LHCN-M2 (cell line): ENCODE measurements at places on chromosomes 12 and 14. TPM values are rescaled to one million over a fixed set of nuclear protein-coding genes. Genes with fewer than 3 reads are reported as not detected.

Gene KIF5A
- 0.06 TPM in 1 of 2 replicates, not detected in the other for total RNA-seq

Gene IAPP
- total RNA-seq, result not detected in 2 replicates

Gene C12orf54
- total RNA-seq, result not detected in 2 replicates

GRCh38 chr14:34094384-34094783 lies 143.5 kb upstream of the EGLN3 start:
- DNase-seq, result no peak

DNA sequence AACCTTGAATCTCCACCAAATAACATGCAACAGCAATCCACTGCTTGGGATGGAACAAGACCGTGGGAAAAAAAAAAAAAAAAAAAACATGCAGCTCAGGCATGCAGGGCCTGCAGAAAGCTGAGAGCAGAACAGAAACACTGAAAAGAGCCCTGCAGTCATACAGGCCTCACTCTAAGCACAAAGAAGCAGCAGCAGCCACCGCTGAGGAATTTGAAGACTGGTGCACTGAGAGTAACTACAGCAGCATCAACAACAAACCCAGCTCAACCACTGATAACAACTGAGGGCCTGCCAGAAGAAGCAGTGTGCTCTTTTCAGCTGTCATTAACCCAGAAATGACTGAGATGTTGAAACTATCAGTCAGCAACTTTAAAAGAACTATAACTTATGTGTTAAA lies 354.7 kb upstream of the TMTC1 start:
- no peak for DNase-seq

DNA sequence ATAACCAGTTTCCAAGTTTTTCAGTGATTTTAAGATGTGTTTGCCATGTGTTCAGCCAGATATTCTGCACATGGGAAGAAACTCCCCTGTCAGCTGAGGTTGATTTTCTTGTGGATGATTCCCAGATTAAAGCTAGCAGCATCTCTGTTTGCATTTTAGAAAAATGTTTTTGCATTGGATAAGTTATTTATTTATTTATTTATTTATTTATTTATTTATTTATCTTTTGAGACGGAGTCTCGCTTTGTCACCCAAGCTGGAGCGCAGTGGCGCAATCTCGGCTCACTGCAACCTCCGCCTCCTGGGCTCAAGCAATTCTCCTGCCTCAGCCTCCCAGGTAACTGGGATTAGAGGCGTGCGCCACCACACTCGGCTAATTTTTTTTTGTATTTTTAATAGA lies 2.8 kb downstream of the ACOT4 start:
- DNase-seq, result no peak

- DNase-seq, result no peak
These were observed 38.2 kb upstream of the SNX6 start for GRCh38 chr14:34668111-34668510.

DNA sequence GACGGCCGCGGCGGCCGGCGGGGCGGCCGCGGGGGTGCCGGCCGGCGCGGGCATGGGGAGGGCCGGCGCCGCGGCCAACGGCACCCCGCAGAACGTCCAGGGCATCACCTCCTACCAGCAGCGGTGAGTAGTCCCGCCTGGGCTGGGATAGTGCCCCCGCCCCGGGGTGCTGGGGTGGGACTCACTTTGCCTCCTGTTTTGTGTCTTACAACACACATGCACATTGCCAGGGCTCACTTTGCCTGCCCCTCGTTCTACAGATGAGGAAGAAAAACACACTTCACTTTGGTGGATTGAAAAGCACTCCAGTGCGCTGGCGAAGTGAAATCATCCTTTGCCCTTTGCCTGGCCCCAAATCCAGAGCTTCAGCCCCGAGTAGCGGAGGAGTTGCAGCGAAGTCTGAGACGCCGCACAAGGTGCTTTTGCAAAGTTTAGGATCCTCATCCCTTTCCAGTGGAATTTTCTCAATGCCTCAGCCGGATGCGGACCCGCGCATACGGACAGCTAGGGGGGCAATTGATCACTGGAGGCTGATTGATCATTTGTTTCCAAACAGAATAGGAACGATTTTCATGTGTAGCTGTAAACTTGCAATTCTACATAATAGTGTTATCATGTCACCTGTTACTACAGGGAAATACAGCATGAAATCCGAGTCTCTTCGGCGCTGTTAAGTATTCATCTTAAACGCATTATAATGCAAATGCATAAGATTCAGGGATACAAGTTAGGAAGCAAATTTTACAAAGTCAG lies 3.6 kb upstream of the NPAS3 start:
- no peak for DNase-seq

- DNase-seq, result no peak
These were observed 16.0 kb downstream of the METTL3 start for GRCh38 chr14:21494902-21495762.

DNA sequence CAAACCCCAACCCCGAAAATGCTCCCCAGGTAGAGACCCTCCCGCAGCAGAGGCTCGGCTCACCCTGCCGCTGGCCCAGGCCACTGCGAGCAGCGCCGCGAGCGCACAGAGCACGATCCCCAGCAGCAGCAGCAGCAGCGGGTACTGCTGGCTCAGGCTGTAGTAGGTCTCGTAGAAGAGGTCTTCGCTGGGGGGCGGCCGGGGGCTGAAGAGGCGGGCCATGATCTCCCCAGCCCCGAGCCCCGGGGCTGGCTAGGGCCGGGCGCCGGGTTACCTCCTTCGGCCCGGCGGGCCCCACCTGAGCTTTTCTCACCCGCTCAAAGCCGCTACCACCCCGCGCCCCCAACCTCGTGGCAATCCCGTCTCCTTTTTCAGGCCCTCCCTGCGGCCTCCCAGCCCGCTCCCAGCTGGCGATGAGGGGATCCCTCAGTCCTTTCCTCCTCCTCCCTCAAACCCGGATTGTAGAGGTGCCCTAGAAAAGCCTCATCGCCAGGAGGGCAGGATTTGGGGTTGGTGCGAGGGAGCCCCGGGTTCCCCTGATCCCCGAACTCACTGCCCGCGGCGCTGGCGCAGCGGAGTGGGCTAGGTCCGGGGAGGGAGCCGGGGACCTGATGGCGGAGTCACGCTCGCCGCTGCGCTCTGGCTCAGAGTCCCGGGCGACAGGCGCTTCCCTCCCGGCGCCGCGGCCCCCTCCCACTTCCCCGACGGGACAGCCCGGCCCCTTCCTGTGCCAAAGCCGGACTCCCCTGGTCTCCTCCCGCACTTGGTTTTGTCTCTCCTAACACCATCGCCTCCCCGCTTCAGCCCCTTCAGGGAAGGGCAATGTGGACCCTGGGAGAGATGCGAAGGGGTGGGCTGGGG lies at the start of gene ADCY4:
Gene ADCY4 (minus strand): TSS at position 641 of the 861 bp plus-strand sequence. CDS start 419 bp downstream, at position 222.
- no peak for DNase-seq

GRCh38 chr12:32559434-32559833 lies 119.7 kb upstream of the DNM1L start:
- no peak for DNase-seq

GRCh38 chr12:106647793-106648514 lies 65.2 kb downstream of the RFX4 start:
- DNase-seq, result no peak

DNA sequence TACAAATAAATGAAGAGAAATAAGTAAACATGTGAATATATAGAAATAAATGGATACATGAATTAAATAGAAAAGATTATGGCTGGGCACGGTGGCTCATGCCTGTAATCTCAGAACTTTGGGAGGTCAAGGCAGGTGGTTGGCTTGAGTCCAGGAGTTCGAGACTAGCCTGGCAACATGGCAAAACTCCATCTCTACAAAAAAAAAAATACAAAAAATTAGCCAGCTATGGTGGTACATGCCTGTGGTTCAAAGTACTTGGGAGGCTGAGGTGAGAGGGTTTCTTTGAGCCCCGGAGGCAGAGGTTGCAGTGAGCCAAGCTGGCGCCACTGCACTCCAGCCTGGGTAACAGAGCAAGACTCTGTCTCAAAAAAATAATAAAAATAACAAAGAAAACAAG lies 5.1 kb upstream of the CLEC7A start:
- no peak for DNase-seq

Gene KLHL33
- total RNA-seq, result not detected in 2 replicates

GRCh38 chr12:67747869-67748742 lies 99.6 kb downstream of the DYRK2 start:
- DNase-seq, result peak; percentile 82

Gene TPH2
- total RNA-seq, result not detected in 2 replicates

DNA sequence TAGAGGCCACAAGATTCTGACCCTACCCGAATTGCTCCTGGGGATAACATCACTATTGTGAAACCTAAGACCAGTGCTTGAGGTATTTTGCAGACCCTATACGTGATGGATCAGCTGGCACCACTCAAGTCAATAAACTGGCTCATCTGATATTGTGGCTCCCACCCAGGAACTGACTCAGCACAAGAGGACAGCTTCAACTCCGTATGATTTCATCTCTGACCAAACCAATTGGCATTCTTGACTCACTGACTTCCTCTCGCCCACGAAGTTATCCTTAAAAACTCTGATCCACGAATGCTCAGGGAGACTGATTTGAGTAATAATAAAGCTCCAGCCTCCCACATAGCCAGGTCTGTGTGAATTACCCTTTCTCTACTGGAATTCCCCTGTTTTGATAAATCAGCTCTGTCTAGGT lies 1036.1 kb upstream of the TMEM132C start:
- DNase-seq, result peak; percentile 97

Gene EFS
- total RNA-seq, result not detected in 2 replicates

GRCh38 chr12:64006211-64006825 lies 161.8 kb downstream of the SRGAP1 start:
- peak; percentile 86 for DNase-seq

DNA sequence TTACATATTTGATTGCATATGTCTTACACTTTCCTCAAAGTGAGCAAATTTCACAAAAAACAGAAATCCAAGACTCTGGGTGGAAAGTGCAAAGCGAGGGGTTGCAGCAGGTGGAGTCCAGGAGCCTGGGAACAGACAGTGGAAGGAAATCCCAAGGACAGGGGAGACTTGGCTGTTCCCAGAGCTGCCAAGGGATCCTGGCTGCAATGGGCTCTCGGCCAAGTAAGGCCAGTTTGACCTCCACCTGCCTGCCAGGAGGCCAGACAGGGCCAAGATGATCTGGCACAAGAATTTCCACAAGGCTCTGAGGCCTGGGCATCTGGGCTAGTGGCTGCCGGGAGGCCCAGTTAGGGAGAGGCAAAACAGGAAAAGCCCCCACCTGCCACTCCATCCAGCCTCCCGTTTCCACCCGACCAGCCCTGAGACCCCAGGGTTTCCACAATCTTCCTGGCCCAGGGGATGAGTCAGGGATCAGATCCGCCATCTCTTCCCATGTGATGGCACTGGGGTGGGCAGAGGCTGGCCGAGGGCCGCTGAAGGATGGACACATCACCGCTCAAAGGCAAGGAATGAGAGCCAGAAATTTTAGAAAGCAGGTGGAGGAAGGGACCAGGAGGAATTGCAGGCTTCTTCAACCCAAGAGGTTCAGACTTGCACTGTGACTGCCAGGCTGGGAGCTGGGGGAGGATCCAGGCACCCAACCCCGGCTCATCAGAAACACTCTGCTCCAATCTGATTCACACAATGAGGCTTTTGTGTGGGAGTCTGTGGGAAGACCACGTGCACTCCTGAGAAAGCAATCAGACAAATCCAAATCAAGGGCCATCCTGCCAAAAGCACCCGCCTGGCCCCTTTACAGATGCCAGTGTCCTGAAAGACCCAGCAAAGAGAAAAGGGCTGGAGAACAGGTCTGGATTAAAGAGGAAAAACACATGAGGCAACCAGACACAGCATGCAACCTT lies 16.3 kb downstream of the SCARB1 start:
- DNase-seq, result no peak

Gene CBLN3
- total RNA-seq, result 1.3 and 1.9 TPM in 2 replicates

- peak; percentile 55 for DNase-seq
These were observed 412 bp upstream of the SNW1 start for GRCh38 chr14:77761205-77761931.

GRCh38 chr12:25581067-25581466 lies 28.0 kb upstream of the LMNTD1 start:
- no peak for DNase-seq

Gene ATG14
- total RNA-seq, result 9.0 and 9.5 TPM in 2 replicates

DNA sequence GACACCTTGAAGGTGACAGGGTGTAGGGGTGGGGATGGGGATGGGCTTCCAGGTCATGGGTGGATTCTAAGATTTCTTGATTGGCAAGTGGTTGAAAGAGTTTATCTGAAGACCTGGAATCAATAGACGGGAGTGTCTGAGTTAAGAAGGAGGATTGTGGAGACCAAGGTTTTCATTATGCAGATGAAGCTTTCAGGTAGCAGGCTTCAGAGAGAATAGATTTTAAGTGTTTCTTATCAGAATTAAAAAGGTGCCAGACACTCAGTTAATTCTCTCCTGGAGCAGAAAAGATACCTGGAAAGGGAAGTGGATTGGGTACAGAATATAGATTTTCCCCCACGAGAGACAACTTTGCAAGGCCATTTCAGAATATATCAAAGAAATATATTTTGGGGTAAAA lies 211.7 kb upstream of the PRICKLE1 start:
- no peak for DNase-seq

GRCh38 chr12:53042607-53043454 lies 7.0 kb upstream of the TNS2 start:
- no peak for DNase-seq

Gene BCL2L14
- not detected in 2 replicates for total RNA-seq

- DNase-seq, result no peak
These were observed 4.8 kb downstream of the SLC41A2 start for GRCh38 chr12:104953323-104953722.
